T-cell (primary cell): ENCODE measurements at places on chromosomes 2 and 18. TPM values are rescaled to one million over a fixed set of nuclear protein-coding genes. Genes with fewer than 3 reads are reported as not detected.

The USP40 gene
- total RNA-seq = 20.4 TPM

The WIPF1 gene
- total RNA-seq = 361 TPM

The ZSCAN30 gene
- total RNA-seq = 15.3 TPM

The PAIP2B gene
- total RNA-seq = 5.3 TPM

The SERPINB12 gene
- total RNA-seq = not detected

The ACADL gene
- not detected for total RNA-seq

The RESP18 gene
- total RNA-seq = not detected

The CFAP65 gene
- total RNA-seq = not detected

The RALBP1 gene
- total RNA-seq = 42.7 TPM

The NAT8 gene
- not detected for total RNA-seq

The RMC1 gene
- 46.9 TPM for total RNA-seq

The HRH4 gene
- 1.4 TPM for total RNA-seq

The NCKAP1 gene
- total RNA-seq = 2.6 TPM

The RHBDD1 gene
- total RNA-seq = 47.8 TPM

The SPR gene
- 0.35 TPM for total RNA-seq

The CRYBA2 gene
- total RNA-seq = not detected

The SLC4A3 gene
- total RNA-seq = 0.47 TPM

The ABCG8 gene
- total RNA-seq = 0.09 TPM

The HOXD10 gene
- total RNA-seq = not detected

The ANKRD36B gene
- total RNA-seq = 58.2 TPM

The EN1 gene
- not detected for total RNA-seq

The MCM6 gene
- total RNA-seq = 29.2 TPM

The TUBA3E gene
- not detected for total RNA-seq

The SIX3 gene
- not detected for total RNA-seq

The PDIA6 gene
- total RNA-seq = 50.9 TPM

The PROC gene
- not detected for total RNA-seq

The LONRF2 gene
- not detected for total RNA-seq

The SAG gene
- 0.03 TPM for total RNA-seq

The GAL3ST2 gene
- total RNA-seq = 0.80 TPM

The B3GNT7 gene
- total RNA-seq = 0.53 TPM

The UGT1A6 gene
- not detected for total RNA-seq

The CCDC141 gene
- 44.8 TPM for total RNA-seq

The KRTCAP3 gene
- total RNA-seq = 21.0 TPM

The SP140L gene
- 88.9 TPM for total RNA-seq

The AMER3 gene
- not detected for total RNA-seq
